ENCODE measurements at places on chromosomes 3 and 15. TPM values are rescaled to one million over a fixed set of nuclear protein-coding genes. Genes with fewer than 3 reads are reported as not detected.

- no peak for DNase-seq
Measured at GRCh38 chr3:69178082-69178481, 55.7 kb upstream of the LMOD3 start.

Gene COX5A
- 351 TPM for polyA plus RNA-seq

Gene ABCF3
- polyA plus RNA-seq: 54.5 TPM

GRCh38 chr3:119776304-119776703, 5.6 kb upstream of the NR1I2 start:
- DNase-seq: no peak

Gene TM4SF18
- not detected for polyA plus RNA-seq

DNA sequence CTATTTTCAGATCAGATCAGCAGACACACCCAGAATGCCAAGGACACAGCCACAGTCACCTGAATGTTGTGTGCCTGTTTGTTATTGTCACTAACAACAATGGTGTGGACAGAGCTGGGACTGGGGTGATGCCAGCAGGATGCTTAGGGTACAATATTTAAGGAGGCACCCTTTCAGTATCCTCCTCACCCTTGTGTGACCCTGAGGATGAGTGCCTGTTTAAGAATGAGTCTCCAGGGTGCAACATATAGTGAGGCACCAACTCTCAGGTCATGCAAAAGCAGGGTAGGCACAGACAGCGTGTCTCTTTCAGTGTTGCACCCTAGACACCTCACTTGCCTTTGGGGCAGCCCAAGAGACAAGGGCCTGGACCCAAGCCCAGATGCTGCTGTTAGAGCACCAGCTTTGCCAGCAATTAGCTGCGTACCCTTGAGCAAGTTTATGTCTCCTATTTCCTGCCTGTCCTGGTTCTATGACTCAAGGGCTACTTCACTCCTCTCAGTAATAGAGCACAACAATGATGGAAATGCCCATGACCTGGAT, 122.6 kb downstream of the AQP9 start:
- no peak for DNase-seq

DNA sequence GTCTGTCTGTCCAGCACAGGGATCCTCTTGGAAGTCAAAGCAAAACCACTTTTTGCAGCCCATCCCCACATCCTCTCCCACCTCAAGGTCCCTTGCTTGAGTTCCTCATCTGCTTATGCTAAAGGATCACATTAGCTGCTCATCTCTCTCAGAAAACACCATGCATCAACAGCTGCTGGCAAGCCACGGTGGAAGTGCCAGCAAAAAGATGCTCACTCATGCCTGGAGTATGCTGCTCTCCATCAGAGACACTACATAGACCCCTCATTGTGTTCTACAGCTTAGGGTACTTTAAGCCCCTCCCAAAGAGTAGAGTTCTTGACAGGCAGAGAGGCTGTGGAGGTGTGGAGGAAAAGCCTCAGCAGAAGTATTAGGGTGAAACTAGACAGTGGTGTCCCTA, 94.6 kb upstream of the COL8A1 start:
- no peak for DNase-seq

Gene GOLGA6L7
- not detected for polyA plus RNA-seq

Gene CD200R1L
- not detected for polyA plus RNA-seq

GRCh38 chr15:36499412-36500389, 79.7 kb upstream of the CDIN1 start:
- no peak for DNase-seq

GRCh38 chr3:184133840-184134745, 1.1 kb upstream of the EIF2B5 start:
- DNase-seq: no peak

DNA sequence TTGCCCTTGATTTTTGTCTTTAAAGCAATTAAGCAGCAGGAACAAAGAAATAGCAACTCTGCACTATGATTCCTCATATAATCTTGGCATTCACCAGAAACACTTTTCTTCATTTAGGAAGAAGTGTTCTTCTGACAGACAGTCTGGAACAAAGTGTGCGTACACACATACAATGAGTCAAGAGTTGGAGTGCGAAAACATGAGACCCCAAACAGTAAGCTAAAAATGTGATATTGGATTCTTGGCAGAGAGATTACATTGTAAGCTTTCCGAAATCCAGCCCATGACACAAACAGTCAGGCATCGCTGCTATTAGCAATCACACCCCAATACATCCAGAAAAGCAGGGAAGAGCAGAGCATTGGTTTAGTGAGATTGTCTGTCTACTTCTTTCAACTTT, 306.7 kb upstream of the TBC1D5 start:
- DNase-seq: no peak

DNA sequence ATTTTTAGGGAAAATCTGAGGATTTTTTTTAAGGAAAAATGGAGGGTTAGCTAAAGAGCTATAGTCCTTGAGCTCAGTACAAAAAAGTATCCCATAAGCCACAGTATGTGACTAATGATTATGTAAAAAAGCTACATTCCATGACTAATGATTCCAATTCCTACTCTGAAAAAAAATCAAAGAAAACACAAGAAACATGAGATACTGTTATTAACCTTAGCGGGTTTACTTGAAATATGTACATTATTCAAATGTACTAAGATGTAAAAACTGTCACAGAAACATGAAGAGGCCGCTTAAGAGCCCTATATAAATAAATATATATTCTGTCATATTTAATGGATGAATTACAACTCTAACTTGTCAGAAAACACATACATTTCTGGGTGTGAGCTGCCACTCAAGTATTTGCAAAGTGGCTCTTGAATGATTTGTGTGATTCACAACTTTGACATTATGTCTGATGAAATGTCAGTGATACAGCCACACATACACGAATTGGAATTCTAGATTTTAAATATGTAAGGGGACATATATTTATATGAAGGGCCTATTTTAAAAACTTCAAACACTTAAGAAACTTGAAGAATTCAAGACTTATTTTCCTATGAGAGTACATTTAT, 518.7 kb upstream of the SUCLG2 start:
- DNase-seq: no peak

All from CD8-positive, alpha-beta memory T cell (primary cell).